ENCODE measurements at places on chromosomes 1 and 21.

GRCh38 chr1:85351202-85351828 is 74.9 kb upstream of the BCL10 start:
- no peak for DNase-seq

GRCh38 chr1:153771841-153772593 is 3.2 kb upstream of the SLC27A3 start:
- peak; percentile 45 for DNase-seq

DNA sequence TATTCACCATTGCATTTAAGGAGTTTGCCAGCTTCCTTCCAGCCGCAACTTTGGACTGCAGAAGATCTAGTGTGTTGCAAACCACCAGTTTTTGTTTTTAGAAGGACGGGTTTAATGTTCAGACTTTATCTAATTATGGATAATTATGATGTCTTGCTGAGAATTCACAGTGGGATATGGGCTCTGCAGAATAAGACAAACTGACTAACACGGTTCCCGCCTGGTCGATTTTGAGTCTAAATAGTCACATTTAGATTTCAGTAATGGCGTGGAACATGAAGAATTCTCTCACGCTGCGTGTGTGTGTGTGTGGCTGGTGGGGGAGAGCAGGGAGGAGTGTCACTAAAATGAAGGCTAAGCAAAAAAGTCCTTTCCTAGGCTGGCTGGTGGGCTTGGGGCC is 48.5 kb upstream of the DMRTB1 start:
- DNase-seq: no peak

DNA sequence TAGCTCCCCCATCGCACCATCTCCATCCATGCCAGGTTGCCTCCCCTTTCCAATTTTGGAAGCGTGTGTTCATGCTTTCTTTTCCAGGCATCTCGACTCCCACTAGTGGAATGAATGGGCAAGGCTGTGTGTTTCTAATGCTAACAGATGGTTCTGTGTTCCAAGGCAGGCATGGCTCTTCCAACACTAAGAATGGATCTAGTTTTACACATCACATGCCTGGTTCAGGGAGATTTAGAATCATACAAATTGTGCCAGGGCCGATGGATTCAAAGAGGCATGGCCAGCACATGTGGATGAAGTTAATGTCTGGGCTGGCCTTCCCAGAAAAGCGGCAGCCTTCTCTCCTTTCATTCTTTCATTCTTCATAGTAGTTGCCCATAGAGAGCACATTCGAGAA is 438.7 kb downstream of the PRDM2 start:
- DNase-seq: no peak

DNA sequence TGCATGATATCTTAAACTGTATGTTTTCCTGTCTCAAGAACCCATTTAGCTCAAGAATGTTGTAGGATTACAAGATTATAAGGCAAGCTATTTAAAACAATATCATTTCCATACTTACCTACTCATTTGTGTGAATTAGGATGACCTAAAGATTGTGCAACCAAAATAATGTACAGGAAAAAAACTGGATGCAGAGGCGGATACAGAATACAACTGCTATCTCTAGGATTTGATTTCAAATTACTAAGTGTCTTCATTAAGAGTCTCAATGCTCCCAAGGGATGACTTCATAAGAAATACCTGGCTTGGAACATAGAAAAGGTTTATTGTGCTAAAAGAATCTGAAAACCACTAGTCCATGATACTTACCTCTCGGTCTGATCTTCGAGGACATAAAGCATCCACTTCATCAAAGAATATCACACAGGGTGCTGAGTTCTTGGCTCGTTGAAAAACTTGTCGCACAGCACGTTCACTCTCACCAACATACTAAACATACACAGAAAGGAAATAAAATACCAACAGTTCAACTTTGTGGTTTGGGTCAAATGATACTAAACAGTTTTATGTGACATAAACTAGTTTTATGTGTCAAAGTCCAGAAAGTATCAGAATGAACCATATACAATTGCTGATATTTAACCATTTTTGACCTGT is 54.9 kb downstream of the NVL start:
- DNase-seq: no peak

DNA sequence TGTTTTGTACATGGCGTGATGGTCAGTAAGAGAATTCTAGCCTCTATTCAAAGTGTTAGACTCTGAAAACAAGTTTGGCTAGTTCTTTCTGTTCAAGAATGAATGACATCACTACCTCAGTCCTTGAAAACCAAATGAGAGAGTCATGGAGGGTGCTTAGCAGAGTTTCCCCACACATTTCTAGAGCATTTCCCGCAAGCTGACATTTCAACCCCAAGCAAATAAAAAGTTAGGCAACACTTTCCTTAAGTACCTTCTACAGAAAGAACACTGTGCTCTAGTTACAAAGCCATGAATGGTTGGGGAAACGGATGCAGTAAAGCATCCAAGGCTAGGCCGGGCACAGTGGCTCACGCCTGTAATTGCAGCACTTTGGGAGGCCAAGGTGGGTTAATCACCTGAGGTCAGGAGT is 47.9 kb upstream of the SLC44A3 start:
- no peak for DNase-seq

GRCh38 chr1:206715552-206716158 is 30.9 kb downstream of the MAPKAPK2 start:
- no peak for DNase-seq

DNA sequence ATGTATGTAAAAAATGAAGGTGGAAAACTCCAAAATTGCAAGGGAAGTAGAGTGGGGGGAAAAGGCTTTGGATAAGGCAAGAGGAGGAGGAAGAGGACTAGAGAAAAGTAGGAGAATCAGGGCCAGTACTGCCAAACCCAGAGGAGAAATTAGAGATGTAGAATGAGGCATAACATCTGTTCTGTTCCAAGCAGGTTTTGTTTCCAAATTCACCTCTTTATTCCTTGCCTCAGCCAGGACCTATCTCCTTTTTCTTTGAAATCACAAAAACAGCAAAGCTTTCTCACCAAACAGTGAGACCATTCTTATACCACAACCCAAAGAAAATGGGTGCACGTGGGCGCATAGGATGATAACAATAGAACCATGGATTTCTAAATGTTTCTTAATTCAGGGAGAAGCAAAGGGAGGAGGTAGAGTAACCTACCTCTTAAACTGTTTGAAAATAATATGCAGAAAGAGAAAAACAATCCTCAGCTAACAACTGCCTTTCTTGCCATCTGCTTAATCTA is 383.3 kb upstream of the PKN2 start:
- no peak for DNase-seq

DNA sequence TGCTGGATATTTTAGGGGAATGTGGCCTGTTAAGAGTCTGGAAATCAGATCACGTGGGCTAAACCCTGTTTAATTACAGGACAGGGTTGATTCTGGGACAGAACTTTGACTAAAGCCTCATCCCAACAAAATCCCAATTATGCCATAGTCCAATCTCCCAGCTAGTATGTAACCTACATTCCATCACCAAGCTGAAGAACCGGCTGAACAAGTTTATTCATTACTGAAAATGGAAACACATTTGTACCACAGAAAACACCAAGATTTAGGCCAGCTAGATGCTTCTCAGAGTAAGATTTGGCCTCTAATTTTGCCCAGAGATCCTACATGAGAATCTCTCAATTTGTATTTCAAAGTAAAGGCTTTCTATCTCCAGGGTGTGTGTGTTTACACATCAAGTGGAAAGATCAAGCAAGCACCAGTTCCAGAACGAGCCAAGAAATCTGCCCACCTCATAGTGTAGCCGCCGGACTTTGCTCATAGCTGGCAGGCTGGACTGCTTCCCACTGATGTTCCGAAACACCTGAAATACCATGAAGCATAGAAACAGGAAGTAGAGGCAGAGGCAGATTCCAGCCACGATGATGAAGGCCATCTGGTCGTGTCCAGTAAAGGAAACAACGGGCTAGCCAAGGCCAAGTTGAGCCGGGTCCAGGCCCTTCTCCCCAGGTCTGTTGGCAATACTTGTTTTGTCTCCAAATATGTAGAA is 86.8 kb downstream of the WLS start:
- DNase-seq: no peak

DNA sequence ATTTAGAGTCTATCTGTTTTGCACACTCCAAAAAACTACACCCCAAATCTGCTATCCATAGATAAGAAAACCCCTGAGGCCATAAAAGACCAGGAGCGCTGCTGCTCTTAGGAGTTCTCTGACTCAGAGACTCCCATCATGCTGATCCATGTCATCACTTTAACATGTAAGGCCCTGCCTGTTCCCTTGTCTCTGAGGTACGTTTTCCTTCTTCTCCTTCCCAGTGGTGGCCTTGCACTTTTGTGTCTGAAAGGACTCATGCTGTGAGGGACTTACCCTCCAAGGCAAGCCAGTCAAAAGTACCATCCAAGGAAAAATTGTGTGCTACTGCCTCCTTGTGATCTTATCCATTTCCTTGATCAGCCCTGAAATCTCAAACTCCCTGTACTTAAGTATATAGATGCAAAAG is 427.4 kb upstream of the NCAM2 start:
- DNase-seq: peak; percentile 18

- peak; percentile 55 for DNase-seq
Measured at GRCh38 chr1:48196237-48196636, 26.3 kb upstream of the SLC5A9 start.

DNA sequence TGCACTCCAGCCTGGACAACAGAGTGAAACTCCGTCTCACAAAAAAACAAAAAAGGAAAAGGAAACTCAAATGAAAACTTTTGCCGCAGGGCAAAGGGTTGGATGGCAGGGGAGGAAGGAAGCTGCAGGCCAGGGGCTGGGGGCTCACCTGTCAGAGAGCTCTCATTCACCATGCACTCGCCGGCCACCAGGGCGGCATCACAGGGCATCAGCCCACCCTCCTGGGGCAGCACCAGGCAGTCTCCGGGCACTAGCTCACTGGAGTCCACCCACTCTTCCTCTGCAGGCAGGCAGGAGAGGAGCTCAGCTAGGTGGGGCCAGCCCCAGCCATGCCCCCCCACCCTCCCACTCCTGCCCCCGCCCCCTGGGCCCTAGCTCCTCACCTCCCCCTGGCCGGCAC is 11.9 kb downstream of the ATP13A2 start:
- DNase-seq: no peak
